Vagina (tissue), 2 donors: ENCODE measurements at places on chromosomes 7 and 10. TPM values are rescaled to one million over a fixed set of nuclear protein-coding genes. Genes with fewer than 3 reads are reported as not detected.

GRCh38 chr7:50266635-50267386 lies 37.7 kb upstream of the IKZF1 start:
- H3K4me1 ChIP-seq = no peaks in the 10 kb centered on the region
- H3K27ac ChIP-seq = no peak overlapping the region
- no peak for DNase-seq
- no peak overlapping the region for H3K4me3 ChIP-seq

GRCh38 chr10:2202401-2202800 lies 465.1 kb upstream of the ADARB2 start:
- no peaks in the 10 kb centered on the region for H3K27me3 ChIP-seq
- no peak overlapping the region for H3K4me3 ChIP-seq
- peaks cover 5% of the 10 kb centered on the region for H3K4me1 ChIP-seq
- H3K36me3 ChIP-seq = no peaks in the 10 kb centered on the region
- H3K27ac ChIP-seq = no peak overlapping the region

GRCh38 chr7:98456866-98457265 lies 56.0 kb upstream of the BAIAP2L1 start:
- H3K4me3 ChIP-seq = no peak overlapping the region
- H3K4me1 ChIP-seq = no peaks in the 10 kb centered on the region
- H3K27me3 ChIP-seq = no peaks in the 10 kb centered on the region
- H3K27ac ChIP-seq = no peak overlapping the region
- no peak for DNase-seq
- no peaks in the 10 kb centered on the region for H3K36me3 ChIP-seq

GRCh38 chr7:18177815-18178660 lies 150.4 kb upstream of the PRPS1L1 start:
- H3K27ac ChIP-seq = no peak overlapping the region
- no peaks in the 10 kb centered on the region for H3K36me3 ChIP-seq

DNA sequence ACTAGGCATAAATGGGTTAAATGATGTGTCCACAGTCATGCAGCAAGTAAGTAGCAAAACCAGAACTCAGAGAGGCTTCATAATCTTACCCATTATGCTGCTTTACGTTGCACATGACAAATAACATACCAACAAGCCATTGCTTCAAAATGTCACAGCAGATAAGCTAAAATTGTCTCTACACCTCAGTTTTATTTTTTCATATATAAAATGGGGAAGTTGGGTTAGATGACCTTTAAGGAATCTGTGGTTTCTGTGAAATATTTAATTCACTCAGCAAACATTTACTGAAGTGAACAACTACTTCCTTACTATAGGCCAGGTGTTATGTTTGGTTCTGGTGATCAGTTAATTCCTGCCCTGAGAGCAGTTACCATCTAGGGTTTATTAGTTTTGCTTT lies 2.2 kb upstream of the ASCC1 start:
- peaks cover 43% of the 10 kb centered on the region for H3K4me1 ChIP-seq
- no peaks in the 10 kb centered on the region for H3K36me3 ChIP-seq
- peak overlapping the region; percentile 49 for H3K27ac ChIP-seq
- no peak overlapping the region for H3K4me3 ChIP-seq
- DNase-seq = no peak

GRCh38 chr7:139264220-139264619 lies 33.2 kb downstream of the UBN2 start:
- DNase-seq = no peak
- H3K4me3 ChIP-seq = no peak overlapping the region
- peaks cover 8% of the 10 kb centered on the region for H3K36me3 ChIP-seq
- no peaks in the 10 kb centered on the region for H3K27me3 ChIP-seq
- no peak overlapping the region for H3K27ac ChIP-seq

GRCh38 chr7:41886901-41887311 lies 184.0 kb upstream of the INHBA start:
- no peaks in the 10 kb centered on the region for H3K27me3 ChIP-seq
- H3K4me1 ChIP-seq = peaks cover 26% of the 10 kb centered on the region
- peak overlapping the region; percentile 42 for H3K27ac ChIP-seq
- DNase-seq = no peak
- H3K36me3 ChIP-seq = no peaks in the 10 kb centered on the region

DNA sequence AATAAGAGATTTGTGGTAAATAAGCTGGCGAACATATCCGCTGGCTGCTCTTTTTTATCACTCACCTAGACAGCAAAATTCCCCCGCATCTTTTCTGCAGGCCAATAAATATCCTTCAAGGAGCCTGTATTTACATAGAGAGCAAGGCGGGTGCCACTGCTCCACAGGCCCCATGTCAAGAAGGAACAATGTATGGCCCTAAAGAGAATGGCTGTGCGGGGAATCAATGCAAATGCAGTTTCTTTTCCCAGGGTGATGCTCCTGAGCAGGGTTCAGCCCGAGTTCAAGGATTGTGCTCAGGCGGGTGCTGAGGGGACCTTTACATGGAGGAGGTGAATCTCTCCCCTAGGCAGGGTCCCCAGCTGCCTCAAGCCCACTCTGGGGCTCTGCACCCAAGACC lies 494.2 kb upstream of the ZMIZ1 start:
- no peaks in the 10 kb centered on the region for H3K36me3 ChIP-seq
- H3K4me3 ChIP-seq = no peak overlapping the region
- no peak overlapping the region for H3K27ac ChIP-seq
- H3K27me3 ChIP-seq = no peaks in the 10 kb centered on the region
- H3K4me1 ChIP-seq = peaks cover 10% of the 10 kb centered on the region

- H3K4me1 ChIP-seq = no peaks in the 10 kb centered on the region
- no peaks in the 10 kb centered on the region for H3K36me3 ChIP-seq
- DNase-seq = no peak
- no peaks in the 10 kb centered on the region for H3K27me3 ChIP-seq
- H3K4me3 ChIP-seq = no peak overlapping the region
- no peak overlapping the region for H3K27ac ChIP-seq
These were observed 135.3 kb downstream of the ICA1 start for GRCh38 chr7:8126601-8127167.

GRCh38 chr7:156892081-156892800 lies 742 bp downstream of the LMBR1 start:
- peaks cover 15% of the 10 kb centered on the region for H3K4me1 ChIP-seq
- no peaks in the 10 kb centered on the region for H3K27me3 ChIP-seq
- peak overlapping the region; percentile 84 for H3K4me3 ChIP-seq

- H3K27ac ChIP-seq = no peak overlapping the region
- H3K36me3 ChIP-seq = no peaks in the 10 kb centered on the region
- DNase-seq = no peak
- H3K4me3 ChIP-seq = no peak overlapping the region
These were observed 120.7 kb downstream of the LRMDA start for GRCh38 chr10:75552171-75552570.

DNA sequence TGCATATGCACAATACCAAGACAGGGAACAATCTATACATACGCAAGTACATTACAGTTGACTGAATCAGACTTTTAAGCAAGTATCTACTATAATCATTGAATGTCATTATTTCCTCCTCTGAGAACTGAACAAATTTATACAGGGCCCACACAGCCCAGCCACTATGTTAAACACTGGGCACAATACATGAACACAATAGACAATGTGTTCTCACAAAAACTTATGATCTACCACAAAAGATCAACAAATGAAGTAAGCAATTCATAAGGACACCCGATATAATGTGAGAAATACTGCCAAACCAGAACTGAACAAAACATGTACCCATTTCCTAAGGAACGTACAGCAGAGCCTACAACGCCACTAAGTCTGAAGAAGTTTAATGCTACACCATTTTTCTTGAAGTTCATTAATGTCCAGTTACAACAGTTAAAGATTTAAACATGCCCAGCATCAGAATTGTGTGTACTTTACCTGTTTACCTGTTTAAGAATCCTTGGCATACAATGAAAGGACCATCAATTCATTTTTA lies 31.5 kb downstream of the SHTN1 start:
- DNase-seq = no peak
- H3K36me3 ChIP-seq = no peaks in the 10 kb centered on the region
- no peak overlapping the region for H3K4me3 ChIP-seq
- no peaks in the 10 kb centered on the region for H3K4me1 ChIP-seq
- no peak overlapping the region for H3K27ac ChIP-seq

GRCh38 chr10:27644307-27644939 lies 101.2 kb downstream of the MKX start:
- peaks cover 17% of the 10 kb centered on the region for H3K4me1 ChIP-seq
- no peak overlapping the region for H3K4me3 ChIP-seq
- no peak overlapping the region for H3K27ac ChIP-seq
- H3K36me3 ChIP-seq = no peaks in the 10 kb centered on the region
- DNase-seq = no peak
- no peaks in the 10 kb centered on the region for H3K27me3 ChIP-seq

- H3K27ac ChIP-seq = no peak overlapping the region
- no peaks in the 10 kb centered on the region for H3K36me3 ChIP-seq
- no peak for DNase-seq
- no peaks in the 10 kb centered on the region for H3K4me1 ChIP-seq
- H3K27me3 ChIP-seq = no peaks in the 10 kb centered on the region
- no peak overlapping the region for H3K4me3 ChIP-seq
These were observed 61.0 kb downstream of the TRUB1 start for GRCh38 chr10:114998993-114999392.

GRCh38 chr7:48387932-48388331 lies 216.7 kb downstream of the ABCA13 start:
- H3K36me3 ChIP-seq = no peaks in the 10 kb centered on the region
- H3K4me1 ChIP-seq = peaks cover 10% of the 10 kb centered on the region
- no peaks in the 10 kb centered on the region for H3K27me3 ChIP-seq
- H3K4me3 ChIP-seq = no peak overlapping the region

- no peak overlapping the region for H3K27ac ChIP-seq
- peaks cover 13% of the 10 kb centered on the region for H3K27me3 ChIP-seq
- no peak for DNase-seq
- H3K4me3 ChIP-seq = peak overlapping the region; percentile 15
These were observed 1.2 kb downstream of the EN2 start for GRCh38 chr7:155458878-155459699.

DNA sequence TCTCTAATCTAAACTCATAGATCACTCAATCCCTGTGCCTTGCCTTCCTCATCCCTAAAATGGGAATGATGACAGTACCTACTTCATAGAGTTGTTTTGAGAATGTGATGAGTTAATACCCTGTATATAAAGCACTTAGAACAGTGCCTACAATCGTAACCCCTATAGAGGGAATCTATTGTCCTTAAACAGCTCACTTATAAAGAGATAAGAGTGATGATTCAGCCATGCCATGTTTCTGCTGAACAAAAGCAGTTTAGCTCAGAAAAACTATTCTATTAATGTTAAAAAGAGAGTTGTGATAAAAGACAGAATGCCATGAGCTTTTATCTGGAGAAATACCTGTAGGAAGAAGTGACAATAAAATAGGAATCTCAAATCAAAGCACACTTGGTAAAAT lies 63.6 kb downstream of the CUBN start:
- DNase-seq = no peak
- H3K27ac ChIP-seq = no peak overlapping the region
- H3K4me3 ChIP-seq = no peak overlapping the region
- no peaks in the 10 kb centered on the region for H3K36me3 ChIP-seq
- no peaks in the 10 kb centered on the region for H3K27me3 ChIP-seq

DNA sequence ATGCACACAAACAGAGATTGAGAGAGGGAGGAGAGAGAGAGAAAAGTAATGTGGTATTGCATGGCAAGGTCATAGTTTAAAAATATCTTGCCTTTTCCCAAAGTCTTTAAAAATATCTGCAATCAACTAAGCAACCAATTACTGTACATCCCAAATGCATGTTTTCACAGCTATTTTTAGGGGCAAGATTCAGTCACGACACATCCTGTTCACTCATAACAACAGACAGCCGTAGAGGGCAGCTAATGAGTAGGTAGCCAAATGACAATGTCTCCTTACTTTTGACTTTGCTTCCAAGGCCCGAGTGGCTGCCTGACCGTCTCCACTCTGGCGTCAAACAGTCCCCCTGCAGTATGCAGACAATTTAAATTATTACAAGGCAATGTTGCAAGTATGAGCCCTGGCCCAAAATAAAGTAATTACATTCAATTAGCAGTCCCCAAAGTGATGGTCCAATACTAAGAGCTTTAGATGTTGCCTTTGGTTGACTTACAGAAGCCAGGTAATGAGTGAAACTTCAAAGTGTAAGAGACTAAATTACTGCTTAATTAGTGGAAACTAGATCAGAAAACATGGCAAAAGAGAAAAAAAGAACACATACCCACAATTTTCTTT lies 162.9 kb downstream of the MBL2 start:
- no peak for DNase-seq
- H3K27me3 ChIP-seq = no peaks in the 10 kb centered on the region
- H3K4me3 ChIP-seq = no peak overlapping the region
- H3K36me3 ChIP-seq = no peaks in the 10 kb centered on the region
- H3K27ac ChIP-seq = no peak overlapping the region

- no peak overlapping the region for H3K27ac ChIP-seq
- no peak for DNase-seq
- H3K4me1 ChIP-seq = no peaks in the 10 kb centered on the region
- no peaks in the 10 kb centered on the region for H3K36me3 ChIP-seq
- no peaks in the 10 kb centered on the region for H3K27me3 ChIP-seq
These were observed 95.6 kb downstream of the USP6NL start for GRCh38 chr10:11515596-11516430.

DNA sequence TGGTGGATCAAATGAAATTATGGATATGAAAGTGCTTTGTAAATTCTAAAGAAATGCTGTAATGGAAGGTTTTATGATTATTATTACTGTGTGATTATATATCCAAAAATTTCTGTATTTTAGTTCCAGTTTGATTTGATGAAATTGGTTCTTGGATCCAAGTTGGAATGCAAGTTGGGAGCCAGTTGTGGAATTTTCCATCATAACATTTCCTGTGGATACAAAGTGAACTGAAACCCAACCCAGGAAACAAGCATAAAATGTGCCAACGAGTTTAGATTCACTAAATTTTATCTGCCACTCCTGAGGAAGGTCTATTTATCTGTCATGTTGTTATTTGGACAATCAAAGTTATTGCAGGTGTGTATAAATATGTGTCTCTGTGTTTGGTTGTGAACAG lies 131.4 kb upstream of the MDFIC start:
- DNase-seq = no peak
- no peak overlapping the region for H3K4me3 ChIP-seq
- no peaks in the 10 kb centered on the region for H3K27me3 ChIP-seq
- no peaks in the 10 kb centered on the region for H3K4me1 ChIP-seq
- H3K27ac ChIP-seq = no peak overlapping the region

DNA sequence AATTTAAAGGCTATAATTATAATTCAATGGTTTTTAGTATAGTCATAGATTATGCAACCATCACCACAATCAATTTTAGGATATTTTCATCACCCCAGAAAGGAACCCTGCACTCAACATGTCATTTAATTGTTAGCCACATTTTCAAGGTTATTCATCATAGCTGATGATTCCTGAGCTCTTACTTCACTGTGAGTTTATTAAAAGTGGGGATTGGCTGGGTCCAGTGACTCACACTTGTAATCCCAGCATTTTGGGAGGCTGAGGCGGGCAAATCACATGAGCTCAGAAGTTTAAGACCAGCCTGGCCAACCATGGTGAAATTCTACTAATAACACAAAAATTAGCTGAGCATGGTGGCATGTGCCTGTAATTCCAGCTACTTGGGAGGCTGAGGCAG lies 787 bp downstream of the CCL26 start:
- peak overlapping the region; percentile 68 for H3K27ac ChIP-seq
- H3K27me3 ChIP-seq = no peaks in the 10 kb centered on the region
- peaks cover 20% of the 10 kb centered on the region for H3K4me1 ChIP-seq
- no peak overlapping the region for H3K4me3 ChIP-seq

- no peak for DNase-seq
- H3K4me1 ChIP-seq = no peaks in the 10 kb centered on the region
- no peak overlapping the region for H3K27ac ChIP-seq
- H3K27me3 ChIP-seq = no peaks in the 10 kb centered on the region
- no peaks in the 10 kb centered on the region for H3K36me3 ChIP-seq
These were observed 398.9 kb upstream of the SEMA3C start for GRCh38 chr7:81317741-81318140.

GRCh38 chr10:121205625-121206024 lies 354.5 kb downstream of the WDR11 start:
- no peak for DNase-seq

The PGAM2 gene
- total RNA-seq = not detected

The MRC1 gene
- 18.9 TPM for total RNA-seq

The EBLN1 gene
- not detected for total RNA-seq

The DRGX gene
- total RNA-seq = not detected

The ABCF2 gene
- total RNA-seq = 25.3 TPM

The MKX gene
- 2.2 TPM for total RNA-seq

The CYP2C19 gene
- 6.1 TPM for total RNA-seq

The ANAPC16 gene
- 76.6 TPM for total RNA-seq
